ENCODE measurements at places on chromosomes 7 and 10. TPM values are rescaled to one million over a fixed set of nuclear protein-coding genes. Genes with fewer than 3 reads are reported as not detected.

HHEX gene
- 2.1 TPM for total RNA-seq

GRCh38 chr10:127496035-127496434 lies 53.1 kb upstream of the NPS start:
- H3K4me3 ChIP-seq: no peak overlapping the region
- no peak overlapping the region for H3K27ac ChIP-seq
- H3K36me3 ChIP-seq: no peaks in the 10 kb centered on the region
- no peaks in the 10 kb centered on the region for H3K27me3 ChIP-seq
- H3K4me1 ChIP-seq: no peaks in the 10 kb centered on the region
- no peak for DNase-seq

DNA sequence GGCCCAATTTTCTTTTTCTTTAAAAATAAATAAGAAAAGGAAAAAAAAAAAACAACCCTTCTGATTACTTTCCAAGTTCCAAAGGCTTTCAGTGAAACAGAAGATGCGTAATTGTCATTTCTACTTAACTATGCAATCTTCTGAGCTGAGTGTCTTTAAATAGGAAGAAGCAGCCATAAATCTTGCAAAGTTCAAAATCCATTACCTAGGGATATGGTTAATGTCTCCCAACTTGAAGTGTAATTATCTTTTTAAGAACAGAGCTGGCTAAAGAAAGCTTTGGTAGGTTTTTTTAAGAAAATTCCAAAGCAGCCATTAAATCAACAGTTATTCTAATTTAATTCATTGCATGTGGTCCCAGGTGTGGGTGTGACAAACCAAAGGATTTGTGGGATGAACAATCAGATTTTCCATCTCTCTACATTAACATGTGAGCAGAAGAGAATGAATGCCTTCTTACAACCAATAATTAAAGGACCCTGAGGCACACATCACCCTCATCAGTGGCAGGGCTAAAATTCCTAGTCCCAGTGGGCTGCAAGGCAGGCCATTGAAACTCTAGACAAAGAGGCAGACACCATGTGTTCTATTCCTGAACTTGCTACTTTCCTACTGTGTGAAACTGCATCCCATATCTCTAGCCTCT lies 419.2 kb downstream of the REEP3 start:
- no peaks in the 10 kb centered on the region for H3K27me3 ChIP-seq
- no peaks in the 10 kb centered on the region for H3K36me3 ChIP-seq
- DNase-seq: no peak
- no peaks in the 10 kb centered on the region for H3K4me1 ChIP-seq
- H3K4me3 ChIP-seq: no peak overlapping the region

TSPAN12 gene
- total RNA-seq: 38.7 TPM

GRCh38 chr7:19408706-19409220 lies 263.5 kb upstream of the FERD3L start:
- H3K27me3 ChIP-seq: no peaks in the 10 kb centered on the region
- H3K36me3 ChIP-seq: no peaks in the 10 kb centered on the region
- no peaks in the 10 kb centered on the region for H3K4me1 ChIP-seq
- DNase-seq: no peak
- H3K27ac ChIP-seq: no peak overlapping the region

SEMA4G gene
- total RNA-seq: 113 TPM

GRCh38 chr7:85392326-85392725 lies 205.5 kb upstream of the SEMA3D start:
- no peak overlapping the region for H3K27ac ChIP-seq
- no peaks in the 10 kb centered on the region for H3K27me3 ChIP-seq
- no peak for DNase-seq
- no peaks in the 10 kb centered on the region for H3K4me1 ChIP-seq

DNA sequence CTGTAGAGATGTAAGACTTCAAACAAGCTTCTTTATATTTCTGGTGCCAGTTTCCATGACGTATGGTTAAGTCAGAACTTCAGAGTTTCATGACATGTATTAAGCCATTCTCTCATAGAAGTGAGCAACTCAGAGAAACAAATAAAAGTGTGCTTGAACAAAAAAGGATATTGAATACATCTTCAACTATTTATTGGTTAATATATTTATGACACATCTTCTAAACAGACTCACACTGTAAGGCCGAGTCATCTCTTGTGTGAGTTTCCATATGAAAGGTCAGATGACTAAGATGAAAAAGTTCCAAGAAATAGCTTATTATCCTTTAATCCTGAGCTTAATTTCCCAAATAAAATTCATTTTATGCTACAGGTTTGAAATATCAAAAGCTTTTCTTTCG lies 105.5 kb upstream of the CSTF2T start:
- no peaks in the 10 kb centered on the region for H3K36me3 ChIP-seq
- no peak for DNase-seq
- H3K27me3 ChIP-seq: no peaks in the 10 kb centered on the region
- H3K4me1 ChIP-seq: no peaks in the 10 kb centered on the region

DNA sequence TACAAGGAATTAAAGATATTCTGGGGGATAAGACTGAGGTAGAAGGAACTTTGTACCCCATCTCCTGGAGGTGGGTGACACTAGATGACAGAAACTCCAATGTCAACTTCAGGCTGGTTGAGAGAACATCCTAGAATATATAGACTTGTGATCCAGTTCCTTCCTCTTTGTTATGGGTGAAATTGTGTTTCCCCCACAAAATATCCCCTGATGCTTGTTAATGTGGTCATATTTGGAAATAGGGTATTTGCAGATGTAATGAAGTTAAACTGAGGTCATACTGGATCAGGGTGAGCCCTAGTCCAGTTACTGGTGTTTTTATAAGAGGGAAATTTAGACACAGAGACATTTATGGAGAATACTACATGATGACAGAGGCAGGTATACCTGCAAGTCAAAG lies 114.0 kb upstream of the NAMPT start:
- no peaks in the 10 kb centered on the region for H3K27me3 ChIP-seq
- H3K36me3 ChIP-seq: no peaks in the 10 kb centered on the region
- DNase-seq: no peak
- H3K27ac ChIP-seq: no peak overlapping the region

GRCh38 chr7:82685214-82685613 lies 241.6 kb upstream of the CACNA2D1 start:
- no peaks in the 10 kb centered on the region for H3K4me1 ChIP-seq
- no peaks in the 10 kb centered on the region for H3K27me3 ChIP-seq
- H3K36me3 ChIP-seq: no peaks in the 10 kb centered on the region
- no peak overlapping the region for H3K27ac ChIP-seq
- DNase-seq: no peak

GRCh38 chr10:5741276-5741675 lies 56.6 kb downstream of the TASOR2 start:
- H3K27me3 ChIP-seq: no peaks in the 10 kb centered on the region
- peaks cover 7% of the 10 kb centered on the region for H3K4me1 ChIP-seq
- H3K36me3 ChIP-seq: peaks cover 6% of the 10 kb centered on the region
- H3K27ac ChIP-seq: no peak overlapping the region
- DNase-seq: no peak

- H3K27ac ChIP-seq: no peak overlapping the region
- no peaks in the 10 kb centered on the region for H3K4me1 ChIP-seq
- no peak overlapping the region for H3K4me3 ChIP-seq
- DNase-seq: peak; percentile 71
- H3K27me3 ChIP-seq: no peaks in the 10 kb centered on the region
These were observed 98.4 kb upstream of the HABP2 start for GRCh38 chr10:113454341-113455061.

DNA sequence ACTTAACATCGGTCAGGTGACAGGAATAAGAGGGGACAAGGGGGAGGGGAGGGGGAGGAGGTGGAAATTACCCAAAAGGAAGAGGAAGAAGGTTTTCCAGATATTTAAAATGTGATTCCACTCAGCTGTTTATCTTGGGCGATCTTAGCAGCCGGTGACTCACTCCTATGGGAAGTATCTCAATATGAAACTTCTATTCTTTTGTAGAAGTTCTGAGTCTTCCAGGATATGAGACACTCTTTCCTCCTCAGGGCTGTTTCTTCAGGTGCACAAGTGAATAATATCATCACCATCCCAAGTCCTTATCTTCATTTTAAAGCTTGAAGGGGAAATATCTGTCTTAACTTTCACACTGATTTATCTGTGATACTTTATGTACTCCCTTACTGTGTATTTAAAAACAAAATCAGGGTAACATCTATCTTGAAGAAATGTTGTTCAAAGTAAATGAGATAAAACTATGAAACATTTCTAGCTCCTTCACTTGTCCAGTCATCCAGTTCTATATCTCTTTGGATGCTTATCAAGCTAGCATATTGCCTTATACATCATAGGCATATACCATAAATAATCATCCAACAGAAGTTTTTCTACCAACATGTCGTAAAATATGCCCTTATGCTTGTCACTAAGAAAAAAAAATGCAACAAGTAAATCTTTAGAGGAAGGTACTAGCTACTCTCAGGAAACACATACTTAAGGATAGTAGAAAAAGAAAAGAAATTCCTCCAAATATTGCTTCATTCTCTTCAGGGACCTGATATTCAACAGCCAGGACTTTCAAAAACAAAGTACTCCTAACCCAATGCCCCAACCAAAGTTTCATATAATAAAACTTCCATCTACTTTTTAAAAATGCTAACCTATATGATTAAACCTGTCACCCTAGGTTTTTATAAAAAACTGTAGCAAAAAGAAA lies 13.7 kb downstream of the DOCK4 start:
- no peaks in the 10 kb centered on the region for H3K4me1 ChIP-seq
- H3K4me3 ChIP-seq: no peak overlapping the region
- no peaks in the 10 kb centered on the region for H3K27me3 ChIP-seq
- no peak overlapping the region for H3K27ac ChIP-seq

GRCh38 chr7:131623154-131623553 lies 66.7 kb upstream of the PODXL start:
- H3K4me3 ChIP-seq: no peak overlapping the region
- H3K4me1 ChIP-seq: no peaks in the 10 kb centered on the region
- DNase-seq: peak; percentile 25
- H3K36me3 ChIP-seq: no peaks in the 10 kb centered on the region

MORN4 gene
- total RNA-seq: 2.3 TPM

GRCh38 chr7:114939484-114940097 lies 17.7 kb downstream of the MDFIC start:
- no peaks in the 10 kb centered on the region for H3K4me1 ChIP-seq
- H3K4me3 ChIP-seq: no peak overlapping the region
- H3K27ac ChIP-seq: no peak overlapping the region
- no peaks in the 10 kb centered on the region for H3K27me3 ChIP-seq
- no peak for DNase-seq

ANKRD26 gene
- total RNA-seq: 5.1 TPM

- H3K36me3 ChIP-seq: no peaks in the 10 kb centered on the region
- H3K27me3 ChIP-seq: no peaks in the 10 kb centered on the region
- no peak overlapping the region for H3K27ac ChIP-seq
- no peak for DNase-seq
- H3K4me1 ChIP-seq: no peaks in the 10 kb centered on the region
- H3K4me3 ChIP-seq: no peak overlapping the region
These were observed 236.7 kb upstream of the ETV1 start for GRCh38 chr7:14226126-14226525.

ZPBP gene
- total RNA-seq: not detected

- DNase-seq: no peak
- no peak overlapping the region for H3K4me3 ChIP-seq
- no peaks in the 10 kb centered on the region for H3K4me1 ChIP-seq
- no peaks in the 10 kb centered on the region for H3K27me3 ChIP-seq
These were observed 22.4 kb upstream of the EGFR start for GRCh38 chr7:54996391-54996790.

- no peak overlapping the region for H3K27ac ChIP-seq
- no peak overlapping the region for H3K4me3 ChIP-seq
- no peaks in the 10 kb centered on the region for H3K27me3 ChIP-seq
- no peak for DNase-seq
These were observed 90.2 kb downstream of the TMEM26 start for GRCh38 chr10:61363006-61363405.

DNA sequence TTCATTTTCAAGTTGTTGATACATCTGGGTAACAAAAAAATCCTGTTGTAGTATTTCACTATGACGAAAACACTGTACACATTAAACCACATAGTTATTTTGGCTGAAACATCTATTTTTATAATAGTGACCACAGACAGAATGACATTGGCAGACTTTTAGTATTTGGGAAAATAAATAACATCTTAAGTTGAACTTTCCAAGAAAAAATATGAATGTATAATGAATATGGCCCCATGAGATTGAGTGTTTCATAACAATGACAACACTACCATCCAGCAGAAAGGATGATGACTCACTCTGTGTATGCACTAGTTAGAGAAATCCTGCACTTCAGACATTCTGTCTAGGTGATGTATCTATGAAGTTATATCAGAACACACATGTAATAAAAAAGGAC lies 118.1 kb downstream of the SEMA3D start:
- no peak for DNase-seq

PPP1R17 gene
- total RNA-seq: not detected

DNA sequence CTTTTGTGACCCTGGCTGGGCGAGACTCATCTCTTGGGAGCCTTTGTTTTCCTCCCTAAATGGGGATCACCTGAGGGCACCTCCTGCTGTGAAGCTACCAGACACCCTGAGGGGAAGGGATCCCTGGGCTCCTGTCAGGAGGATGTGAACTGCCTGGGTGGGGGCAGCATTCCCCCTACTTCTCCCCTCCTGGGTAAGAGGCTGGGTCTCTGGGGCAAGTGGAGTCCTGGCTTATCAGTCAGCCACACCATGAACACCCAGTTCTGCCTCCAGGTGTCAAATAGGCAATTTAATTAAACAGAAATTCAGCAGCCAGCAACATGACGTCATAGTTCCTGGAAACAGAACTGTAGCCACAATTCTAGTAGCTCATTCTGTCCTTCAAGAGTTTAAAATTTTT lies 97.7 kb upstream of the RET start:
- H3K36me3 ChIP-seq: no peaks in the 10 kb centered on the region
- H3K27ac ChIP-seq: no peak overlapping the region
- no peaks in the 10 kb centered on the region for H3K27me3 ChIP-seq
- H3K4me3 ChIP-seq: no peak overlapping the region
- no peaks in the 10 kb centered on the region for H3K4me1 ChIP-seq

GRCh38 chr7:105003872-105004510 lies 10.0 kb upstream of the KMT2E start:
- peaks cover 31% of the 10 kb centered on the region for H3K4me1 ChIP-seq
- H3K27ac ChIP-seq: peak overlapping the region; percentile 64
- H3K36me3 ChIP-seq: no peaks in the 10 kb centered on the region
- H3K4me3 ChIP-seq: no peak overlapping the region

DNA sequence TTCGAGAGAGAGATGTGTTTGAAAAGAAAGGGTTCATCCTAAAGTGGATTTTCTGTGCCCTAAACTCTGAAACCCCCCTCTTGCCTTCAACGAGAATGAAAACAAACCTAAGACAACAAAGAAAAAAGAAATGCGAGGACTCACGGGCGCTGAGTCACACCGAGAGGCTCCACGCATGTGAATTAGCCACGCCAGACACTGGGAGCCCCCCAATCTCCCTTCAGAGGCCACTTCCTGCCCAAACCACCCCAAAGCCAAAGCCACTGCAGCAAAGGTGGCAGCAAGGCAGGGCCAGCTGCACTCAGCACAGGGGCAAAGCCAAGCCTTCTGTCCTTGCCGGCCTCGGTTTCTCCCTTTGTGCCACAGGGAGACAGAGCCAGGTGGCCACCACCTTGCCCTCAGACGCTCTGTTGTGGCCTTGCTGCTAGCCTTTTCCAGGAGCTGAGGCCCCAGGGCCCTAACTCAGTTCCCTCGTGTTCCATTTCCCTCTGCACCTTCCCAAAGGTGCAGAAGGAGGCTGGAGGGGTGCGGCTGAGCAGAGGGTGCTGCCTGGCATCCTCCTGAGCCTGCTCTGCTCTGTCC lies 93.3 kb downstream of the FAM53B start:
- peaks cover 27% of the 10 kb centered on the region for H3K4me1 ChIP-seq
- no peak for DNase-seq
- no peaks in the 10 kb centered on the region for H3K36me3 ChIP-seq
- no peak overlapping the region for H3K4me3 ChIP-seq
- H3K27me3 ChIP-seq: no peaks in the 10 kb centered on the region

- H3K27me3 ChIP-seq: no peaks in the 10 kb centered on the region
- no peak overlapping the region for H3K27ac ChIP-seq
- DNase-seq: peak; percentile 33
- no peak overlapping the region for H3K4me3 ChIP-seq
These were observed 18.7 kb upstream of the ZNF488 start for GRCh38 chr10:47402641-47403301.

All from colonic mucosa (tissue), 4 donors.